A549 treated with GW870086 at 1 μM for 4 hours (cell line): ENCODE measurements at places on chromosomes 5 and 9. TPM values are rescaled to one million over a fixed set of nuclear protein-coding genes. Genes with fewer than 3 reads are reported as not detected.

Gene HNRNPAB
- 312 to 335 TPM (median 319 TPM) in 5 replicates for total RNA-seq

Gene SMIM33
- total RNA-seq: not detected in 5 replicates

Gene TTC16
- 0.08 TPM in 1 of 5 replicates, not detected in the others for total RNA-seq

Gene AQP3
- total RNA-seq: 11.9 to 18.2 TPM (median 15.1 TPM) in 5 replicates

Gene PCDHB14
- 0.02 to 0.13 TPM (median 0.07 TPM) in 5 replicates for total RNA-seq

Gene GMCL2
- not detected in 5 replicates for total RNA-seq

Gene TEX48
- not detected in 5 replicates for total RNA-seq

Gene PCA3
- not detected in 5 replicates for total RNA-seq

Gene CNOT8
- total RNA-seq: 33.9 to 37.6 TPM (median 37.0 TPM) in 5 replicates

Gene PTGR1
- 326 to 352 TPM (median 336 TPM) in 5 replicates for total RNA-seq

Gene GRPEL2
- total RNA-seq: 7.4 to 8.8 TPM (median 7.8 TPM) in 5 replicates

Gene MCIDAS
- 1.4 to 2.2 TPM (median 1.9 TPM) in 5 replicates for total RNA-seq

Gene IL31RA
- 1.2 to 1.8 TPM (median 1.5 TPM) in 5 replicates for total RNA-seq

Gene HCN1
- not detected in 5 replicates for total RNA-seq

Gene PCDHGA11
- 0.03 to 0.07 TPM in 2 of 5 replicates, not detected in the others for total RNA-seq

Gene AK3
- total RNA-seq: 40.3 to 59.5 TPM (median 53.8 TPM) in 5 replicates

Gene ANGPTL2
- total RNA-seq: not detected in 5 replicates
